Osteoblast (primary cell): ENCODE measurements at places on chromosomes 2 and 18. TPM values are rescaled to one million over a fixed set of nuclear protein-coding genes. Genes with fewer than 3 reads are reported as not detected.

- no peak for DNase-seq
Observed at GRCh38 chr2:229173825-229174359, 97.2 kb downstream of the PID1 start.

- DNase-seq: peak; percentile 1
Observed at GRCh38 chr2:191664823-191665677, 12.9 kb upstream of the NABP1 start.

GRCh38 chr2:88658881-88659537, 31.7 kb upstream of the EIF2AK3 start:
- no peak for DNase-seq

DNA sequence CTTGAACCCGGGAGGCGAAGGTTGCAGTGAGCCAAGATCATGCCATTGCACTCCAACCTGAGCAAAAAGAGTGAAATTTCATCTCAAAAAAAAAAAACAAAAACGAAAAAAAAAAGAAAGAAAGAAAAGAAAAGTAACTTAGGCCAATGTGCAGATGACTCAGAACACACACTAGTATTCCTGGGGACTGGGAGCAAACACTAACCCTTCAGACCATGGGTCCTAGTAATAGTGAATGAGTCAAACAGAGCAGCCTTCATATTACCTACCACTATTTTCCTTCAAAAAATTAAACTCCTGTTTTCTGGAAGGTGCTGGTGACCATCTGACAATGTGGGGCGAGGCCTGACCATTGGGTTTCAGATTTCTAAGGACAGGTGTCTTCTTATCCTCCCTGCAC, 253.4 kb downstream of the PIEZO2 start:
- no peak for DNase-seq

DNA sequence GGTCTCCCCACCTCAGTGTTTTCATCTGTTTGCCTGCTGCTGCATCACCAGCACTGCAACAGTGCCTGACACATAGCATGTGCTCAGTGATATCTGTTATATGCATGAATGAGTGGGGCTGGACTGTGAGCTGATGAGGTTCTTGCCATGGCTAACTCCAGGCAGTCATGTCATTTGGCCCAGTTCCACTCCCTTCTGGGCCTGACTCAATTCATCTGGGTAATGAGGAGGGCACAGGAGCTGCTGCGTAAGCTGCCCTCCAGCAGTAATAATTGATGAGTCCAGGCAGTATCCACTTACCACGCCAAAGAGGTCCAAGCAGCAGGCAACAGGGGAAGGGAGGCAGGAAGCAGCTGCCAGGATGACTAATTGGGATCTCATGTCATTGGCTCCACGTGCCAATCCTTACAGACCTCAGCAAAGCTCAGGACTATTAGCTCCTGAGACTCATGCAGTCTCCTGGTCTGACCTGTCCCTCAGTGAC, 34.1 kb upstream of the MAT2A start:
- peak; percentile 90 for DNase-seq

DNA sequence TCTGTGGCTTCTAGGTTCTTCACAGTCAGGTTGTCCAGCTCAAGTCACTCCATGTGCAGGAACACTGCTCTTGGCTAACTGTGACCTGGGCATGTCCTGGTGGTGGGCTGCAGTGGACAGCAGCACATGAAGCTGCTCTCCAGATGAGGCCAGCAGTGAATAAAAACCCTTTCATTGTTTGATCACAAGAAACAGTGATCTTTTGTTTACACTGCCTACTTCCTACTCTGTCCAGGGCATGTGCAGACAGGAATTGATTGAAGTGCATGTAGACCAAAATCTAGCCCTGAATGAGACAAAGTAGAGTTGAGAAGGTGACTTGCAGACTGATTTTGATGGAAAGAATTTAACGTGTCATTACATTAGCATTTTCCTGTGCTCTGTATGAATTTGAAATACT, 34.9 kb downstream of the BCL2L11 start:
- DNase-seq: no peak

GRCh38 chr2:111653103-111653624, 230.8 kb downstream of the ANAPC1 start:
- no peak for DNase-seq

DNA sequence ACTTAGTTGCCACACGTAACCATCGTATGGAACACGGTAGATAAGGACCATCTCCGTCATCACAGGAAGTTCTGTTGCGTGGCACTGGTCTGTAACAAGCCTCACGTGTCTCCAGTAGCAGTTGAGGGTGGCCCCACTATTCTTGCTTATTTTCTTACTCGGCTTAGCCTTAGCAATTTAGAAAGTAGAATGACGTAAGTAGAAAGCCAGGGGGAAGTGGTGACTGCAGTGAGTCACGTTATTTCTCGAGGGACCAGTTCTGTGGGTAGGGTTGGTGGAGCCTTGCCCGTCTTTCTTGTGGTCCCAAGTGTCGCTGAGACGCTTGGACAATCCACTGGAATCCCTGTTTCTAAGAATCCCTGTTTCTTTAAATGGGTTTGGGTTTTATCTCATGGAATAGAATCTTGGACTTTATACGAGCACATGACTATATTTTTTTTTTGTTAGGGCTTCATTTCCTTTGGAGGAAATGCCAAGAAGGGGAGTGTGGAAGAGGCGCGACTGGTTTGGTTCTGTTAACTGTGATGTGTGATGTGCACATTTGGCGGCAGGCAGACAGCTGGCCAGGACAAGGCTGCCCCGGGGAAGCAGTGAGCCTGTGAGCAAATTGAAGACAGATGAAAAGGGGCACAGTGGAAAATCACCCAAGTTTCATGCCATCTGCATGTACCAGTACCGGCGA, 96.2 kb downstream of the CABLES1 start:
- DNase-seq: peak; percentile 94

DNA sequence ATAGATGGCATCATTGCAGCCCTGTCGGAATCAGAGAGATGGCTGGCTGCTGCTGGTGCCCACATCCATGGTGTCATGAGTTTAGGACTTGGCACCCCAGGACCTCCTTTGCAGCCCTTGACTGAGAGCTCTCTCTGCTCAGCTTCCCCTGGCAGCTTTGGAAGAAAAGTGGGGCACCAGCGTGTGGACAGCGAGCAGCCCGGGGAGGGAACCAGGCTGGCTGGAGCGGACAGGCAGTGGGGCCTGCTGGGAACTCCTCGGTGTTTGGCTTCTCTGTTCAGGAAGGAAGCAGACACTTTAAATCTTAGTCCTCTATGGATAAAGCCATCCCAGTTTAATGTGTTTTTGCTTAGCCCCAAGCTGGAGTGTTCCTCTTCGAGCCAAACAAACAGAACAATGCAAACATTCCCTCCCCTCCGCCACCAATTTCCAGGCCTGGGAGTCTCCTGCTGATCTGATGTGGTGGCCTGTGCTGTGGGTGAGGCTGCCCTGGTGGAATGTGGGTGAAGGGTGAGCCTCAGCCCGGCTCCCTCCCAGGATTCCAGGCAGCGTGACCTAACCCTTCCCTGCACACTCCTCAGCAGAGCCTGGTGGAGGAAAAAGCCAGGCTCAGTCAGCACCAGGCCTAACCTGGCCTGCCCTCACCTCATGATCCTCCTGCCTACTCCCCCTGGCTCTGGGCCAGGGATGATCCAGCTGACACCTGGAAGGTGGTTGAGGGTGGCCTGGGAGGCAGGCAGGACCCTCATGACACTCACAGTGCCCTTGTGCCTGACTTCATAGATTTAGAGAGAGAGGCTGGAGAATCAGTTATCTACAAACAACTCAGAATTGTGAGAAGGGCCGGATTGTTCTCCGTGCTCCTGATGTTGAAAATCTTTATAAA, 21.6 kb upstream of the ITGB6 start:
- DNase-seq: peak; percentile 94

DNA sequence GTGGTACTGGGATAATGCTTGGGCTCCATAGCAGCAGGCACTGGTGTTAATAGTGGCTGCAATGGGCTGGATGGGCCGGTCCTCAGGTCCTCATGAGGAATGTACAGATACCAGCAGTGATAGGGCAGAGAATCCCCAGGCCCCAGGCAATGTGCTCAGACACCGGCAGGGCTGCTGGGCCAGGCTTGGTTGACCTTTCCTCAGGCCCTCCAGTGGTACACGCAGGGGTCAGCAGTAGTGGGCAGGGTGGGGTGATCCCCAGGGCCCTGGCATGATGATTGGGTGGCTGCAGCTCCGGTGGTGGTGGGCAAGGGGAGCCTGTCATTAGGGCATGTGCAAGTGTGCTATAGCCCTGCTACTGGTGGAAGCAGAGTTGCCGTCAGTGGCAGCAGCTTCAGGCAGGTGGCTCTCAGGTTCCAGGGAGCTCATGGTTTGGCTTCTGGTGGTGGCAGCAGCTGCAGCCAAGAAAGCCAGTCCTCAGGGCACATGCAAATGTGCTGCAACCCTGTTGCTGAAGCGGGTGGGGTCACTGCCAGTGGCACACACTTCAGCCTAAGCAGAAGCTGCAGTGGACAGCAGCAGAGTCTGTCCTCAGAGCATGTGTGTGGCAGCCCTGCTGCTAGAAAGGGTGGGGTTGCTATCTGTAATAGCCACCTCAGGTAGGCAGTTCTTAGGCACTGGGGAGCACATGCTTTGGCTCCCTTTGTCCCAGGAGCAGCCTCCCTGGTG, 56.8 kb downstream of the CCNT2 start:
- DNase-seq: no peak

GRCh38 chr2:196195302-196195701, 23.9 kb upstream of the STK17B start:
- DNase-seq: no peak

DNA sequence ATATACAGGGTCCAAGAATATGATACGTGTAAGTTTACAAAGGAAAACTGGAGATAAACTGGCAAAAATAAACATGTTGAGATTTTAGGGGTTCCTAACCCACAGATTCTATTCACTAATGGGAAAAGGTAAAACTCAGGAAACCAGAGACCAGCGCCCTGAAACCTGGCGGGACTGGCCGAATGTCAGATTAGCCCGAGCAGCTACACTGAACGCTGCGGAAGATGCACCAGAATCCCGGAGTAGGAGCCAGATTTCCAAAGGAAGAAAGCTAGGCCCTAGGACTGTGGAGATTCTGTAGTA, 679 bp upstream of the WDR75 start:
- DNase-seq: peak; percentile 44

DNA sequence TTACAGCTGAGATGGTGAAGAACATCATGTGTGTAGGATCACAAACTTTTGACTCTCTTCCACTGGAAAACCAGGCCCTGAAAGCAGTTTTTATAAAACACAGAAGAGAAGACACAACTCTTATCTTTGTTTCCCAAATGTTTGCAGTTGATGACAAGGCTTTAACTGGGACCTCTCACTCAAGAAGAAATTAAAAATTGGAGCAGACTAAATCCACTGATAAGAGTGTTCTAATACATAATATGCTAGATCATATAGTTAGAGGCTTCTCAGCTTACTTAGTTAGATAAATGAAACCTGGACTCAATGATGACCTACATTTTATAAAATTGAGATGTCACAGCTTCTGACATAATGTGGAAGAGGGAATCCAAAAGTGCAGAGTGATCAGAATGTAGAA, 158.3 kb upstream of the WDSUB1 start:
- no peak for DNase-seq

DNA sequence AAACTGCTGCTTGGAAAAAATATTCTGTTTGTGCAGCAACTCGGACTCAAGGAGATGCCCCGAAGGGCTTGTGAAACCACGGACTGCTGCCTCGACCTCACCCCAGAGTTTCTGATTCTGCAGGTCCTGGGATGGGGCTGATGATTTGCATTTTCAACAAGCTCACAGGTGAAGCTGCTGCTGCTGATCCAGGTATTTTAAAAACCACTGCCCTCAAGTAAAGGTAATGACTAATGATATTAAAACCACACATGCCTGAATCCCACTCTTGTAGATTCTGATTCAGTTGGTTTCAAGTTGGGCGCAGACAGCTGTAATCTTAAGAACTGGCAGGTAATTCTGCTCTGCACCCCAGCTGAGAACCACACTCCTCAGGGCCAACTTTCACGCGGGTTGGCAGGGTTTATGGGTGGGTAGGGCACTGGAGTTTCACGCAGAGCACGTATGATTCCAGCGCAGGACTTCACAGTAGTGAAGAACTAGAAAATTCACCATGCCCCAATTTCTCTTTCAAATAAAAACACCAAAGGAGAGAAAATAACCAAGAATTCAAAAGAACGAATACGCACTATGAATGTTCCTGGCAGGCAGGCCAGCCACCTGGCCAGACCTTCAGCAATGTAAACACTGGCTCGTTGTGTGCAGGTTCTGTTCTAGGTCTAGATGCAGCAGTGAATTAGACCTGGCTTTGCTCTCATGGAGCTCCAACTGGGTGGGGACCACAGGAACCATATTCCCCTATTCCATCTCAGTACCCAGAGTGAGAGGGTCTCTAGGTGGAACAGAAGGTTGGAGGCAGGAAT, 74.6 kb upstream of the ZFP36L2 start:
- no peak for DNase-seq

DNA sequence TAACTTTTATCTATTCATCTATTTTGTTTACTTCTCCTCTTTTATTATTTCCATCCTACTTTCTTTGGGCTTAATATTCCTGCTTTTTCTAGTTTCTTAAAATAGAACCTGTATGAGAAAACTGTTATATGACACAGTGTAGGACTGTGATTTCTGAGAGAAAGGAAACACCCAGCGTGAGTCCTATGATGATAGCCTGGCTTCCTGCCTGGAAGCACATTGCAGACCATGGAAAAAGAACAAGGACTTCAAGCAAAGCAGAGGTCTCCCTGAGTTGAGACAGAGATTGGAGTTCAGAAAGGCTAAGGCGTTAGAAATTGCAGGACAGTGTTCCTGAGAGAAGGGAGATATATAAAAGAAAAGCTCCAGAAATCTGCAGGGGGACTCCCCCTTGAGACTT, 7.8 kb downstream of the RBM44 start:
- no peak for DNase-seq

GRCh38 chr2:233290051-233290845, 17.4 kb upstream of the SAG start:
- DNase-seq: no peak

DNA sequence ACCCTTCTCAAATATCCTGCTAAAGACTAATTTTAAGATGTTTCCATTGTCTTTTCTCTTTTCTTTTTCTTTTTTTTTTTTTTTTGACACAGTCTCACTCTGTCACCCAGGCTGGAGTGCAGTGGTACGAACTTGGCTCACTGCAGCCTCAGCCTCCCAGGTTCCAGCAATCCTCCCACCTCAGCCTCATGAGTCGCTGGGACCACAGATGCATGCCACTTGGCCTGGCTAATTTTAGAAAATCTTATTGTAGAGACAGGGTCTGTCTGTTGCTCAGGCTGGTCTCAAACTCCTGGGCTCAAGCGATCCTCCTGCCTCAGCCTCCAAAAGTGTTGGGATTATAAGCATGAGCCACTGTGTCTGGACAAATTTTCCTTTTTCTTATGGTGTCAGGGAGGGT, 167.5 kb downstream of the MCFD2 start:
- no peak for DNase-seq

- DNase-seq: no peak
Observed at GRCh38 chr2:68741805-68742306, 7.2 kb downstream of the ARHGAP25 start.

GRCh38 chr2:20339012-20339411, 11.6 kb downstream of the PUM2 start:
- DNase-seq: no peak

Gene FAM161A
- 3.2 and 3.3 TPM in 2 replicates for total RNA-seq

Gene VWA3B
- total RNA-seq: 0.59 TPM in 1 of 2 replicates, not detected in the other

Gene VIL1
- total RNA-seq: under 0.01 TPM in 1 of 2 replicates, not detected in the other

Gene PTMA
- total RNA-seq: 459 and 545 TPM in 2 replicates

Gene POLR1B
- 10.5 and 10.9 TPM in 2 replicates for total RNA-seq

Gene NCKAP5
- total RNA-seq: 1.8 TPM in 2 replicates
